ENCODE measurements at places on chromosomes 5 and 9.

- DNase-seq: no peak
Measured at GRCh38 chr9:134066526-134066912, 1.3 kb downstream of the BRD3 start.

GRCh38 chr5:68264024-68264956 lies 48.7 kb downstream of the PIK3R1 start:
- DNase-seq: no peak

GRCh38 chr9:134592819-134593200 lies 48.8 kb upstream of the COL5A1 start:
- DNase-seq: no peak

DNA sequence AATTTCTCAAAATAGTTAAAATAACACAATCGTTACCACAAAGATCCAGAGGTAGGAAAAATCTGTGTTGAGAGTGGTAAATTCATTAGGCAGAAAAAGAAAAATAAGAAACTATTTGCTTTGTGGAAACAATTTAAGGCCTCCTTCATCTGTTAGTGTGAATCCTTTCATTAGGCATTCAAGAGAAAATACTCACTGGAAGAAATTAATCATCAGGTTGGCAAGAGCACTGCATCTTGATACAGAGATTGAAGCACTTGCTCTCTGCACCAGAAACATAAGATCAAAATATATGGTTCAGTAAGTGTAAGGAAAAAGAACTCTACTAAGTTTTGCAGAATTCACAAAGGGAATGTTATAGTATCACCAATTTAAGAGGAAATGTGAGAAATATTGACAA lies 44.4 kb downstream of the TTC39B start:
- no peak for DNase-seq

GRCh38 chr5:39131210-39132127 lies 57.3 kb upstream of the RICTOR start:
- DNase-seq: no peak
